ENCODE measurements at places on chromosomes 3 and 15.

DNA sequence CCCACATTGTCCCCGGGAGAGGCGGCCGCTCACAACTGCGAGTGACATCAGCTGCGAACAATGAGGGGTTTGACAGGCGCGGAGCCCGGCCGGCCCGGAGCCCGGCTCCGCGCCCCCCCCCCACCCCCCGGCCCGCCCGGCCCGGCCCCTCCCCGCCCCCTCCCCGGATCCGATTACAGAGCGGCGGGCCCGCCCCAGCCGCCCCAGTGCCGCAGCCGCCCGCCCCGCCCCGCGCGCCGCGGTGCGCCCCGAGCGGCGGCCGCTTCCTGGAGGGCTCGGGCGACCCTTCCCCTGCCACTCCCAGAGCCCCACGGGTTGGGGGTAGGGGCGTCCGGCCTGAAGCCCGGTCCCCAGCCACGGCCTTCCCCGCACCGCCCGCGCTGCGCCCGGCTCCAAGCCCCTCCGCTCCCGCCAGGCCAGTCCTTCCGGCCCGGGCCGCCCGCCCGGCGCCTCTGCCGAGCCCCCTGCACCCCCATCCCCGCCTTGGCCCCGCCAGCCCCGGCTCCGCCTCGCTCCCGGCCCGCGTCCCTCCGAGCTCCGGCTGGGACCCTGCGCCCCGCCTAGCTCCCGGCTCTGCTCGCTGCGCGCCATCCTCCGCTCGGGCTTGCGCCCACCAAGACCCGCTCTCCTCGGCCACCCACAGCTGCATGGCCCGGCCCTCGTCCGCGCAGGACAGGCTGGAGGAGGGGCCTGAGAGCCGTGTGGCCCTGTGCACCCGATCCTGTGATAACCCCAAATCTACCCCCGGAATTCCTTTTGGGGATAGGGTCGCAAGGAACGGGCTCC lies at the start of gene PCBP4:
Gene PCBP4, minus strand, starts transcription at position 71 of the 786 bp plus-strand sequence. CDS start 6,214 bp downstream, outside the sequence.
- DNase-seq = no peak

GRCh38 chr15:64010719-64011118 lies 35.6 kb downstream of the DAPK2 start:
- peak; percentile 67 for DNase-seq

DNA sequence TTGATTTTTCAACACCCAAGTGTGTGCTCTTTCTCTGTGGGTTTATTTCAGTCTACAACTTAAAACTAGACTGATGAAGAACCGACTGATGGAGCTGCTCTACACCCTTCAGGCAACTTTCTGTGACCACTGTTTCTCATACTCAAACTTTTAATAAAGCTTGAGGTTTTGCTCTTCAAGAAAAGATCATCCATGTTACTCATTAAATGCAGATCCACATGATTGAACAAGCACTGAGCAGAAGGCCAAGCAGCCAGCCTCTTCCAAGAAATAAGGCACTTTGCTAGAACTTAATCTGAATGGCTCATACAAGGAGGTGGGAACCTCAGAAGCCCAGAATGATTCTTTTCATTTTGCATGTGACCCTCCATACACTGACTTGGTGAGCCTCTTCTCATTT lies 8.7 kb downstream of the SLC27A2 start:
- DNase-seq = no peak

DNA sequence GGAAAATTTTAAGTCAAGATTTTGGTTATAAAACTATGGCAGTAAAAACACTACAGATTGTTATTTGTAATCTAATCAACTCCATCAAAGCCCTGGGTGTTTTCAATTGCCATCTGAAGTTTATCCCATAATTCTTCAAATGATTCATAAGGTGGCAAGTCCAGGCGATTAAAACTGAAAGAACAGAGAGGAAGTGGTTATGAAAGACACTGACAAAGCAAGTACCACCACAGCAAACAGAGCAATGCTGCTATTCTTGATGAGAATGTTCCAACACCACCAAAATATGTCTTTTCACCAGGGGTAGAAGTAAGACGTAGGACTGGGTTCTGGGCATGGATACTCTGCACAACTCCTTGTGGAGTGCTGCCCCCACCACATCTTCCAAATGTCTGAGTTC lies 86.9 kb upstream of the PRTG start:
- DNase-seq = no peak

DNA sequence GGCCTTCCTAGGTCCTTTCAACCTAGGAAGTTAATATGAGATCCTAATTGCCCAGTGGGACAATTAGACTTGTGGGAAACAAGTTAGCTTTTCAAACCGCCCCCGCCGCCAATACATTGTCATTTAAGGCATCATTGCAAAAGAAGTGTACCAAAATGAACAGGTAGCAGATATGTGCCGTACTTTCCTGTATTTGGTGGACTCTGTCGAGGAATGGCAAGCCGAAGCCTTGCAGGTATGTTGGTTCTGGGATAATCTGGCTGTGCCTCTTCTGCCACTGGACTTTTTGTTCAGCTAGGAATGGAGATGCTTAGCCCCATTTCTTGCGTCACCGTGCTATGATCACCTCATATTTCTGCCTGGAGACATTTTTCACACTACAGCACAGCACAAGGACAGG lies 157.5 kb downstream of the CACNA1D start:
- no peak for DNase-seq

DNA sequence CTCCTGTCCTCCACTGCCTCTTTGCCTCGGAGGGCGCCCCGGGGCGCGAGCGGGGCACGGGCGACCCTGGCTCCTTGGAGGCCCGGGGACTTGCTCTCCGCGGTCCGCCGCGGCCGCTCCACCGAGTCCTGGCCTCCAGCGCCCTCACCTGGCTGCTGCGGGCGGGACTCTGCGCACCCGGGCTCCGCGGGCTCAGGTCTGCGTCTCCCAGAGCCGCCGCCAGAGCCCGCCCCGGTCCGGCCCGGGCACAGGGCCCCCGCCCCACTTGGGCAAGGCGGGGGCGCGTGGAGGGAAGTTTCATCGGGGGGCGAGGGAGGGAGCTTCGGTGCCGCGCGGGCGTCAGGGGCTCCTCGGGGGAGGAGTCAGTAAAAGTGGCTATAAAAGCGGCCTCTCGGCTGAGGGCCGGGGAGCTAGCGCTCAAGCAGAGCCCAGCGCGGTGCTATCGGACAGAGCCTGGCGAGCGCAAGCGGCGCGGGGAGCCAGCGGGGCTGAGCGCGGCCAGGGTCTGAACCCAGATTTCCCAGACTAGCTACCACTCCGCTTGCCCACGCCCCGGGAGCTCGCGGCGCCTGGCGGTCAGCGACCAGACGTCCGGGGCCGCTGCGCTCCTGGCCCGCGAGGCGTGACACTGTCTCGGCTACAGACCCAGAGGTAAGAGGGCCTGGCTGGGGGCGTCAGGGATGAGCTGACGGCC lies at the start of gene CEMIP:
Gene CEMIP, plus strand, starts transcription at position 407 of the 694 bp plus-strand sequence. CDS start 94,510 bp downstream, outside the sequence.
- DNase-seq = no peak

- peak; percentile 4 for DNase-seq
Observed at GRCh38 chr3:143668924-143669790, 179.1 kb downstream of the SLC9A9 start.

GRCh38 chr15:74873756-74874424 lies 725 bp upstream of the SCAMP2 start:
- no peak for DNase-seq

DNA sequence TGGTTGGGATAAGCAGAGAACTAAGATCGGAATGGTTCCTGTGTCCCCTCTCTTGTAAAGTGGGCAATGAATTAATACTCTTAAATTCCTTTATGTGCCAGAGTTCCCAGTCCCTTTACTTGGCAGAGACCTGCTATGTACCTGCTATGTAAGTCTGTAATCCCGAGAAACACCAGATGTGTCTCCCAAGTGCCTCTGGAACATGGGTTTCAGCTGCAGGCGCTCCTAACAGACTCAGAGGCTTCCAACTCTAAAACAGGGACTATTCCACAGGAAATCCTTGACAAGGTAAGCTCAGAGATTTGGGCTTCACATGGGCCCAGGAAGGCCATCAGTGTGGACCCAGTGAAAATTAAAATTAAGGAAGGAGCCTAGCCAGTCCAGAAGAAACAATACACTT lies 117.7 kb upstream of the PLCL2 start:
- DNase-seq = no peak

Data from memory B cell (primary cell).